ENCODE measurements at places on chromosomes 7 and 10. TPM values are rescaled to one million over a fixed set of nuclear protein-coding genes. Genes with fewer than 3 reads are reported as not detected.

The CPA1 gene
- not detected for total RNA-seq

The OR2A14 gene
- not detected for total RNA-seq

The GOLGA7B gene
- 0.50 TPM for total RNA-seq

The GPER1 gene
- 0.45 TPM for total RNA-seq

The TMEM184A gene
- 9.2 TPM for total RNA-seq

The ZPBP gene
- 0.17 TPM for total RNA-seq

The PRF1 gene
- total RNA-seq, result not detected

The SP4 gene
- total RNA-seq, result 2.8 TPM

The ACTR3C gene
- 8.3 TPM for total RNA-seq

The LMBR1 gene
- total RNA-seq, result 65.7 TPM

The EPO gene
- not detected for total RNA-seq

The ARHGAP21 gene
- 207 TPM for total RNA-seq

The TAS2R4 gene
- total RNA-seq, result 3.8 TPM

The GPR141 gene
- not detected for total RNA-seq

The C7orf57 gene
- 0.67 TPM for total RNA-seq
